ENCODE measurements at places on chromosomes 3 and 15.

DNA sequence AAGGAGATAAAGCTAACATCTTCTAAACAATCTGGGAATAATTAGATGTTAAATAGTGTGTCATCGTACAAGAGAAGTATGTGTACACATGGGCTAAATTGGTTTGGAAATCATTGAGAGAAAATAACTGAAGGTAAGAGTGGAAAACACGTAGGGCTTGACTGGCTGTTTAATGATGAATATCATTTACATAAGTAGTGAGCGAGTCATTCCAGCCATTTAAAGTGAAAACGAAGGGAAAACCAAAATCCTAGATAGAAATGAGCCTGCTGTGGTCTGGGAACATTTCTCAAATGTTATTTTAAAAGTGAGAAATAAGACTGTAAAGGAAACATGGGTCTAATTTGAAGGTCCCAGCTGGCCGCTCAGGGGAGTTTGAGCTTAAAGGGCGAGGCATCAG lies 41.9 kb upstream of the KCNMB2 start:
- DNase-seq, result no peak

DNA sequence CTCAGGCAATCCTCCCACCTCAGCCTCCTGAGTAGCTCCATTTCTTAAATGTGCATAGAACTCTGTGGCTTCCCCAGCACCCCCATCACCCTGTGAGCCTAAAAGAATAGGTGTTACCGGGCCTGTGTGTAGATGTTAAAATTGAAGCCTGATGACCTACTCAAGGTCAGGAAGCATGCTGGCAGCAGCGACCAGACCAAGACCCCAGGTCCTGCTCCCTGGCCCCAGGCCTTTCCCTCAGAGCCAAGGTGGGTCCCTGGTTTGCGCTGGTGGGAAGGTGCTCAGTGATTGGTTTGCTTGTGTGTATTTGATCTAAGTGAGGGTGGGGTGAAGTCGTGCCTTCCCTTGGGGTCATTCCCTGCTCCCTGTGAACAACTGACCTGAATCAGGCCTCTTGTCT lies 18.4 kb upstream of the CRABP1 start:
- DNase-seq, result no peak

DNA sequence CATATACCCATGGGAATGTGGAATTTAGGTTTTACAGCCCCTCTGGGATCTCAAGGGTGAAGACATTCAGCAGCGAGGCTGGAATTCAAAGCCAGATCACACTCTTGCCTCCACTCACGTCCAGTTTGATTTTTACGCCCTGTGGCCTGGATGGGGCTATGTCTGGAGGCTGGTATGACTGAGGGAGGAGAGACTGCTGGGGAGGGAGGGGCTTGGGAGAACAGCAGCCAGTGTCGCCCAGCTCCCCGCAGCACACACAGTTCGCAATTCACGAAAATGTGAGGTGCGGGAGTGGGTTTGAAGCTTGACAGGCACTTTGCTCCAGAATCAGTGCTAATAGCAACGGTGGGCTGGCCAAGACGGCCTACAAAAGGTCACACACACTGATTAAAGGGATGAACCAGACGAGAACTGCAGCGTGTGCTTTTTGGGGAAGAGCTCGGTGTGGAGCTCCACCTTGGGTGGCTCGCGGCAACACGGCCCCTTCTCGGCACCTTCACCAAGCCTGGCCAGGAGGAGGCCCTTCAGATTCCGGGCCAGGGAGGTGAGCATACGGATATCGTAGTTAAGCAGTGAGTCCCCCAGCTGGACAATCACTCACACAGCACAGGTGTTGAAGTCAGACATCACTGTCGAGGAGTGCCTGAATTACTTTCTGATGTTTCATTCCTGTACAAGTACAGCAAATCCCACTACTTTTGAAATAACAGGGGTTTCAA lies 16.4 kb downstream of the EHD4 start:
- DNase-seq, result no peak

- no peak for DNase-seq
Observed at GRCh38 chr15:71052356-71052755, 62.9 kb upstream of the THSD4 start.

- no peak for DNase-seq
Observed at GRCh38 chr3:160869825-160870224, 113.8 kb downstream of the PPM1L start.

- DNase-seq, result no peak
Observed at GRCh38 chr3:120450600-120451271, at the start of gene FSTL1. FSTL1 (minus strand) TSS chr3:120450992; CDS start chr3:120450746, 246 bp downstream.

DNA sequence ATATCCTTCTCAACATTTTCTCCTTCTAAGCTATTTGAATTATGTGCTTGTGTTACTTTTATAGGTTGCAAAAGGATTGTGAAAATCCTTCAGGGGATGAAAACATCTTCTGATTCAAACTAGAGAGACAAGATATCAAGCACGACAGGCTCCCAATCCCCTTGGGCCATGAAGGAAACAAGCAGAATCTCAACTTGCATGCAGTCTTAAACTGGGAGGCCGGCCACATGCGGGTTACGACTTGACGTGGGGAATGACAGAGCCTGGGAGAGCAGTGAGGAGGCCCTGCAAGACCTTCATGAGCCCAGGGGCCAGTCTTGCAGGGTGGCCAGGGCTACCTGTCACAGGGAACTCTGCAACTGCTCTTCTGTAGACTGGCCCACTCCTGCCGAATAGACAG lies 94.4 kb downstream of the SCN11A start:
- no peak for DNase-seq

GRCh38 chr15:87489456-87489855 lies 767.1 kb downstream of the NTRK3 start:
- no peak for DNase-seq

GRCh38 chr15:89912674-89913396 lies at the start of gene ARPIN:
ARPIN (minus strand) TSS chr15:89912952; CDS start chr15:89912835, 117 bp downstream.
- no peak for DNase-seq

DNA sequence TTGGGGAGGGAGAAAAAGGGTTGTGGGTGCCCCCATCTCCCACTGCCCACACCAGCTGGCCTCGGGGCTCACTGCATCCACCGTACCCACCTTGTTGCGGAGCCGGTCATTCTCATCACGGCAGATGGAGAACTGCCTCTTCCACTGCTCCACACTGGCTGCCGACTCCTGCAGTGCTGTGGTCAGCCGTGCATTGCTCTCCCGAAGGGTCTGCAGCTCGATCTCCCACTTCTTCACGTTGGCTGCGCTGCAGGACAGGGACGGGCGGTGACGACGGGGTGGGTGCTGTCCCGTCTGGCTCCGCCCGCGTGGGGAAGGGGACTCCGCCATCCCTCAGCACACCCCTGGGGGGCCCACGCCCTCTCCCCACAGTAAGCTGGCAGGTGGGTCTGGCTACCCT lies 45.1 kb downstream of the WHAMM start:
- no peak for DNase-seq

- no peak for DNase-seq
Observed at GRCh38 chr3:138914870-138915502, 32.0 kb downstream of the FOXL2 start.

GRCh38 chr15:101306341-101307047 lies 11.4 kb upstream of the SNRPA1 start:
- no peak for DNase-seq

- no peak for DNase-seq
Observed at GRCh38 chr15:101635944-101636727, 16.0 kb downstream of the TM2D3 start.

DNA sequence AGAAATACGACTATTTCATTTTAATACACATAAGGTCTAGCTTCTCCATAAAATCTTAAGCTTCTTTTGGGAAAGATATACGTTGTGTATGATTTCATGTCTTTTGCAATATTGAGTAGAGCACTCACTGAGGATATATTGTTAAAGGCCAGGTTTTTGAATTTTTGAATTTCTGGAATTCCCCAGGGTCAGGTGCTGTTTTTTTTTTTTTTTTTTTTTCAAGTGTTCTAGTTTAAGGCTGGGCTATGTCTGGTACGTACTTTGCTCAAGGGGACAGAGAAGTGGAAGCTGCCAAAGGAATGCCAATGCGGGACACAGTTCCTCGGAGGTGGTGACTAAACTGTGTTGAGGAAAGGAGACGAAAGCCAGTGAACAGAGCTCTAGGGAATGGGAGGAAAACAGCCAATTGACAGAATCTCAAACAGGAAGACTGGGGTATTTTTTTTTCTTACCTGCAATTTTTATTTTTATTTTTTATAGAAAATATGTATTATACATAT lies 510.5 kb upstream of the CBLB start:
- DNase-seq, result no peak

DNA sequence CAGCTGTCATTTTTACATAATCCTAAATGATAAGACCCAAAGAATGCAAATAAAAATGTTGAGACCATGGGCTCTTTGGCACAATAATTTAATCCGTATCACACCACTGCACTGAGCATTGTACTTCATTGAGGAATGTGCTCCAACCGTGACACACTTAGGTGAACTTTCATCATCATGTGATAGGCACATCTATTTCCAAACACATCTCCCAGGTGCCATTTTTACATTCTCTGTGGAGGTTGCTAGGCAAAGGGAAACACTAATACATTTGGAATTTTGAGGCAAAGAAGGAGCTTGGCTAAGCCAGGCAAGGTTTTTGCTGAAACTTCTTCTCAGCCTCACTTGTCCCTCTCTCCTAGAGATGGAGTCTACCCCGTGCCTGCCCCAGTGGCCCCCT lies 68.7 kb downstream of the LRTM1 start:
- DNase-seq, result no peak

DNA sequence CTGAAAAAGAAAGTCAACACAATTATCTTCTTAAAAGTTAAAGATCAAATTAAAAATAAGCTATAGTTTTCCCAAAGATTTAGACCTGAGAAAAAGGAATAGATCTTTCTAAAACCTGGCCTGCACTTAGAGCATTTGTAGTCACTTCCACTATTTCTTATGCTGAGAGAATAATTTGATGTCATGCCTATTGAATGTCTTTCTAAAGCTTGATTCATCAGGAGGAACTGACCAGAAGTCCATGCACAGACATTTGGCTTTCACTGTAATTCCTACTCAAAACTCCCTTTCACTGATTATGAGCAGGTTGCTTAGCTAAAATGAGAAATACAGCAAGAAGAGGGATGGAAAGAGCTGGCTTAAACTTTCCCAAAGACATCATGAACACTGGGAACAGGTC lies 4.3 kb downstream of the GREM1 start:
- DNase-seq, result no peak

GRCh38 chr3:193573403-193574191 lies 18.9 kb upstream of the ATP13A4 start:
- no peak for DNase-seq

- no peak for DNase-seq
Observed at GRCh38 chr3:98807011-98807410, 43.9 kb downstream of the ST3GAL6 start.

GRCh38 chr3:101495552-101495951 lies 17.5 kb downstream of the SENP7 start:
- no peak for DNase-seq

GRCh38 chr15:41870689-41871081 lies 23.2 kb downstream of the SPTBN5 start:
- DNase-seq, result peak; percentile 18

DNA sequence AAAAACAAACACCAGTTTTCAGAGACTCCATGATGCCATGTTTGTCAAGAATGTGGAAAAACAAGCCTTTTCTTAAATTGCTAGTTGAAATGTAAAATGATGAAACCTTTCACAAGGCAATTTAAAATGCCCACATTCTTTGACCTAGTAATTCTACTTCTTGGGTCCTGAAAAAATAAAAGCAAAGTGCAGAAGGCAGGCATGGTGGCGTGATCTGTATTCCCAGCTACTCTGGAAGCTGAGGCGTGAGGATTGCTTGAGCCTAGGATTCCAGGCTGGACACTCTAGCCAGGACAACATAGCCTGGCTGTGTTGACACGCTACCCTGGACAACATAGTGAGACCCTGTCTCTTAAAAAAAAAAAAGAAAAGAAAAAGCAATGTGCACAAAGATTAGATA lies 4.3 kb upstream of the MORF4L1 start:
- no peak for DNase-seq

- DNase-seq, result no peak
Observed at GRCh38 chr15:79130535-79131130, 40.1 kb upstream of the RASGRF1 start.

- no peak for DNase-seq
Observed at GRCh38 chr15:51668446-51668845, 12.9 kb upstream of the SCG3 start.

DNA sequence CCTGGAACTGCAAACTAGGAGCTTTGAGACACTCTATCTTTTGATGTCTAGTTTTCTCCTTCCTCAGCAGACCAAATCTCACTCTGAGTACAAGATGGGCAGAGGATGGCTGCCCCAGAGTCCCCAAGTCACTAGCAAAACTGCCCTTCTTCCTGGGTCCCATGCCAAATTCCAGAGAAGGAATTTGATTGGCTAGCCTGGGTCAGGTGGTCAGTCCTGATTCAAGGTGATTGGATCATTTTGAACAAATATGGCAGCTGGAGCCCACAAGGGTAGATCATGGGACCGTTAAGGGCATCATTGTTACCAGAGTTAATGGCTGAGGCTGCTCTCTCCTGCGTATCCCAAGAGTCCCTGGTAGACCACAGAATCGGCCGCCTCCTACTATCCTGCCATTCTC lies 21.7 kb downstream of the SLC6A1 start:
- DNase-seq, result no peak

GRCh38 chr3:20990896-20991295 lies 760.1 kb downstream of the ZNF385D start:
- no peak for DNase-seq

DNA sequence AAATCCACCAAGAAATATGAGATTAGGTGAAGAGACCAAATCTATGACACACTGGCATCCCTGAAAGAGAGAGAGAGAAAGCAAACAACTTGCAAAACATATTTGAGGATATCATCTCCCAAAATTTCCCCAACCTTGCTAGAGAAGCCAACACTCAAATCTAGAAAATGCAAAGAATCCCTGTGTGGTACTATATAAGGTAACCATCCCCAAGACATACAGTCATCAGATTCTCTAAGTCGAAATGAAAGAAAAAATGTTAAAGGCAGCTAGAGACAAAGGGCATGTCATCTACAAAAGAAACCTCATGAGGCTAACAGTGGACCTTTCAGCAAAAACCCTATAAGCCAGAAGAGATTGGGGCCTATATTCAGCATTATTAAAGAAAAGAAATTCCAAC lies 622.1 kb upstream of the LMCD1 start:
- no peak for DNase-seq

GRCh38 chr3:107670986-107671385 lies 148.2 kb downstream of the BBX start:
- DNase-seq, result no peak

GRCh38 chr3:144097163-144097562 lies 125.5 kb downstream of the DIPK2A start:
- no peak for DNase-seq

GRCh38 chr3:10389995-10390394 lies 69.1 kb upstream of the SEC13 start:
- DNase-seq, result no peak
